ENCODE measurements at places on chromosomes 6 and 20. TPM values are rescaled to one million over a fixed set of nuclear protein-coding genes. Genes with fewer than 3 reads are reported as not detected.

DNA sequence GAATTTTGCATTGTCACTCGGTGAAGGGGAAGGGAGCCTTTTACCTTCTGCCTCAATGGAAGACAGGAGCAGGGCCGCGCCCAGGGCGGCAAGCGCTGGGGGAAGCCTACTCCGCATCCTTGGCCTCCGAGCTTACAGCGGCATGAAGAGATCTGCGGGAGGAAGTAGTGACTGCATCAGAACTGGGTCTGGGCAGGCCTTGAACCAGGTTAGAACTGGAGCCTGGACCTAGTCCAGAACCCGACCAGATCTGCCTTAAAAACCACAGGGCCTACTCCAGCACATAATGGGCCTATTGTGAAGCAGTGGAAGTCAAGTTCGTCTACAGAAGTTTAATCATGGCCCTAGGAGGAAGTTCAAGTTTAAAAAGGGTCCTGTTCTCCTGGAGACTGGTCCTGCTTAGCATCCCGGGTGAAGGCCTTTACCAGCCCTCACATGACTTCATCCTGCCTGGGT lies 3.1 kb downstream of the COL12A1 start:
- DNase-seq = peak; percentile 75

DNA sequence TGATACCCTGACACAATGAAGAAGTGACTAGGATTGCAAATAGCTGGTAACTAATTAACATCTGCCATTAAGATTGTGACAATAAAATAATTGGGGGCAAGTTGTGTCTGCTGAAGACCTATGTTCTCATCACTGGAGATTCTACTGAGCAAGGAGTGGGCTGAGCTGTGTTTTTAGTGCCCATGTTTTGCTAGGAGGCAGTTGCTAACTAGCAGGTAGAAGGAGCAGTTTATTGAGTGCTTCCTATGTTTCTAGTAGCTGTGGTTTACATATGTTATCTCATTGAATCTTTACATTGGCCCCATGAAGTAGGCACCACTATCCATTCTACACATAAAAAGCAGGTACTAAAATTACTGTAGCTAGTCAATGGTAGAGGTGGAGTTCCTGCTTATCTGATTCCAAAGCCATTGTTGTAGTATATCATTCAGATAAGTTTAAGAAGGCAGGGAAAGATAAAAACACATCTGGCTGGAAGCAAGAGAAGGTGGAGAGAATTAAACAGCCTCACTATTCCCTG lies 2.8 kb upstream of the MEP1A start:
- DNase-seq = no peak

The SNRPB2 gene
- total RNA-seq = 171 TPM

The DEFB121 gene
- total RNA-seq = not detected

The ZC2HC1B gene
- not detected for total RNA-seq
